HS-27A (cell line): ENCODE measurements at places on chromosomes 6 and 20.

DNA sequence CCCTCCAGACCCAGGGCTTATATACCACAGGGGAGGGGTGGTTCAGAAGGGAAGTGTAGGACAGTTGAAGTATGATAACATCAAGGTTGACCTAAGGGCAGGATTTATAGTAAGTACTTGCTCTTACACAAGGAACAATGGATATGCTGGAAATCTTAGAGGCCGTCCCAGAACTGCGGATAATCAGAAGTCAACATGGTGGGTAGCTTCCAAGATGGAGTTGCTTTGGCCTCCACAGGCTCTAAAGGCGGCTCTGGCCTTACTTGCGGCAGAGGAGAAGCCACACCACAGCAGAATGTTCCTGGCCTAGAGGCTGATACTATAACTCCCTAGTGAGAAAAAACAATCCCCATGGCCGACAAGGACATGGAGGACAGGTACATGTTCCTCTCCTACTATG, 344.7 kb downstream of the CDC5L start:
- no peak for DNase-seq

DNA sequence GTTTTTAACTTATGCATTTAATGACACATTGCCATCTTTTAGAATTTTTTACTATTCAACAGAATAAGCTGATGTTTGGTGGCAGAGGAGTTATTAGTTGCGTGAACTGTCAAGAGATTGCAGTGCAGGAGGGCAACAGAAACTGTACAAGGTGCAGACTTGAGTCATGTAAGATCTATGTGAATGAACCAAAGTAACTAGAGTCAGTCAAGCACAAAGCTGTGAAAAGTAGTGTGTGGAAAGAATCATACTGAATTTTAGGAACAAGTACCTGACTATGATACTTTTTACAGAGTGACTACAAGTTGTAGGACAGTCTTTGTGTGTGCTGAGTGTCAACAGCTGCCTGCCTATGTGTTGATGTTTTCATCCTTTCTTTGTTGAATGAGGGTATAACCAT, 2.7 kb upstream of the C6orf163 start:
- no peak for DNase-seq

- no peak for DNase-seq
Observed at GRCh38 chr6:108260126-108260808, 573 bp downstream of the SNX3 start.

- no peak for DNase-seq
Observed at GRCh38 chr20:45301824-45302271, 4.8 kb upstream of the RBPJL start.

GRCh38 chr6:3868544-3868943, 19.4 kb downstream of the FAM50B start:
- DNase-seq, result no peak
